T-helper 1 cell (primary cell): ENCODE measurements at places on chromosomes 3 and 15.

- DNase-seq, result no peak
These were observed 409.0 kb downstream of the VPS13C start for GRCh38 chr15:61651267-61651666.

DNA sequence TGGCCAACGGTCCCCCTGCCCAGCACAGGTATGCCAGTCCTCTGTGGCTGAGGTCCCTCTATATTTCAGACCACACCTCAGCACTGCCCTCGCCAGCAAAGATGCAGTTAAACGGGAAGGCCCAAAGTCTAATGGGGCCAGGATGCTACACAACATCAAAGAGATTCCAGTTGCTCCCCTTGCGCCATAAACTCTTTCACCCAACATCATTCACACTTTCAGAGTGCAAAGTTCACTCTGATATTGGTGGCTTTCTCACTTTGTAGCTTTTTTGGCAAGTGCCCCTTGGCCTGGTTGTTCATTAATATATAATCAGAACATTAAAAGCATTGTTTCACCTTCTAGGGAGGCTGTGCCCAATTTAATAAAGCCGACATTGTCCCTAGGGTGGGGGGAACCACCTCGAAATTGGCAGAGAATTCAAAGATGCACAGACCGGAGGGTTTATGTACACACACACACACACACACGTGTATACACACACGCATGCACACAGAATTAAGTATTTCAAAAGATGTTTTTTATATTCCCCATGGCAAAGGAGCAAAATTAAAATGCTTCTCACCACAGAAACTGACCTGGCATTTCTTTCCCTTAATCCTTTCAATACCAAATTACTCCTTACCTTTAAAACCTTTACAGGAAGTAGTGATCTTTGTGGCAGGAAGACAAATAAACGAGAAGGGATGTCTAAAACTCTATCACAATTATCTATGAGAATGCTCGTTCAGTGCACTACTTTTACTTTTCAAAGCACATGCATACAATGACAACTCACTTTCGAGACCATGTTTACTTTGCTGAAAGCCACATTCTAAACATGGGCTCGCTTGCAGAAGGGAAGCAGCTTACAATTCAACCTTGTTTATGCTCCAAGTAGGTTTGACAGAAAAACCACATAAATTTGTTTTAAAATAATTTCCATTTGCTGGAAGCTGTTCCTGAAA is 19.5 kb downstream of the LRIG1 start:
- DNase-seq, result no peak

GRCh38 chr3:119579366-119580066 is at the start of gene ADPRH:
Gene ADPRH, plus strand, starts transcription at chr3:119579492. Its CDS starts 2,678 bp downstream, at chr3:119582170.
- DNase-seq, result peak; percentile 18

DNA sequence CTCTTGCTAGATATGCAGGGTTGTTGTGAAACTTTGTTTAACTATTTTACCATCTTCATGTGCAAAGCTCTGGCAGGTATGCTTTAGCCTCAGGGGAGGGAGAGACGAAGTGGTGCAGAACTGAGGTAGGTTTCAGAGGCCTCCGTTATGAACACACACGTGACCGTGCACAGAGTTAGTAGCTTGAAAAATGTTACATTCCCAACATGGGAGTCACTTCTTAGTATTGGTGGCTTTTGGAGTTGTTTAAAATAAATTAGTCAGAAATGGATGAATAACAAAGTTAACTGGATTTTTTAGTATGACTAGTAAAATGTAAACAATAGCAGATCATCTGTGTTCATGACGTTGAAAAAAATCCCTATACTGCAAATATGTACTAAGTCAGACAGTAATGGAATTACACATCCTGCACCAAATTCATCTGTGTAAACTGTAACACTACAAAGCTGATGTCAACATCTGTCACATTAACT is 279.6 kb downstream of the KLF13 start:
- DNase-seq, result no peak

DNA sequence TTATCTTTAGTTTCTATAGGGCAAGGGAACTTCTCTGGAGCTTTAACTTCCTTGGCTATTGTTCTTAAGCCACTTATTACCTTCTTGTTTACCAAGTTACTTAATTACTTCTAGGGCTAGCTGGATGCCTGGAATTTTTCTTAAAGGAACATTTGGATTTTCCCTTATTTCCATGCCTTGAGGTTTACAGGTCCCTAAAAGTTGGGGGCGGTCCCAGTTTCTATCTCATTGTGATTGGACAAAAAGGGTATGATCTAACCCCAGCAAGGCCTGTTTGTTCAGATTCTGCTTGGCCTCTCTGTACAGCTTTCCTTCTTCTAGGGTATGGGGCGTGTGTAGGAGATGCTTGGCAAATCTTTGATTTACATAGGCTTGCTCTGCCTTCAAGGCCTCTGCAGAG is 17.4 kb downstream of the PDHB start:
- DNase-seq, result no peak

DNA sequence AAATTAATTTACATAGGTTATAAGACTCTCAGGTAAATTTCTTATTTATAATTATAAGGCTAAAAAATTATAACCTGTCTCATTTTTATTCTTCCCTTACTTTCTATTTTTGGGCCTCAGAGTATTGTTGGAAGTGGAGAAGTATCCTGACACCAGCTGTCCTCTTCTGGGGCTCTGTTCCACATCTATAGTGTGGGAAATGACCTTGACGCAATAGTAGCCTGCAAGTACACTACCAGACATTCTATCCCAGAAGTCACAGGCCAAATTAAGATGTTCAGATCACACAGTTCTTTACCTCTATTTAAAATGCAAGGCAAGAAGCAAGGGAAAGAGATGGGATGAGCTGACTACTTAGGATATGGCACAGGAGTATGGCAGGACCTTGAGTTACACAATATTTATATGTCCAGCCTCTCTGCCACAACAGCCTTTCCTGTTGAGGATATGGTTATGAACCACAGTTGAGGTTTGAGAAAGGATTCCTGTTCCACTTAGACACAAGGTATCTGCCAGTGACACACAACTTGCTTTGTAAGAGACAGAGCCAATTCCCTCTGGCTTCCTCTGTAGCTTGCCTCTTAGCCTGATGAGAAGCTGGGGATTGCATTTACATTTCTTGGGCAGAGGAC is 158.0 kb upstream of the IL12A start:
- no peak for DNase-seq

DNA sequence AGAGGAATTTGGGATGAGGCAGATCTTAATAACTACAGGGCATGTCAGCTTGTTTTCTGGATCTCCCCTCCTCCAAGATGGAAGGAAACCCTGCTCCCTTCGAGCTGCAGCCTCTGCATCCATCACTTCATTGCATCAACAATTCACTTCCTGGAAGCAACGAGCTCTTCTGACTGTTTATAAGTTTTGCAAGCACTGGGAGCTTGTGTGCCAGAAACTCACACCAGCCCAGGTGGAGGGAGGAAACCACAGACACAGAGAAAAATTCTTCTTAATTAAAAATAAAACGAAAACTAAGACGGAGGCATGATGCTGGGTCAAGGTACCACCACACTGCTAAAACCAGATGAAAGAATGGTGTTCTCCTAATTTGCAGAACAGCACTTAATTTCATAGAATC is 10.6 kb downstream of the LRIG1 start:
- DNase-seq, result peak; percentile 79

GRCh38 chr3:29339016-29339833 is 58.4 kb downstream of the RBMS3 start:
- no peak for DNase-seq

DNA sequence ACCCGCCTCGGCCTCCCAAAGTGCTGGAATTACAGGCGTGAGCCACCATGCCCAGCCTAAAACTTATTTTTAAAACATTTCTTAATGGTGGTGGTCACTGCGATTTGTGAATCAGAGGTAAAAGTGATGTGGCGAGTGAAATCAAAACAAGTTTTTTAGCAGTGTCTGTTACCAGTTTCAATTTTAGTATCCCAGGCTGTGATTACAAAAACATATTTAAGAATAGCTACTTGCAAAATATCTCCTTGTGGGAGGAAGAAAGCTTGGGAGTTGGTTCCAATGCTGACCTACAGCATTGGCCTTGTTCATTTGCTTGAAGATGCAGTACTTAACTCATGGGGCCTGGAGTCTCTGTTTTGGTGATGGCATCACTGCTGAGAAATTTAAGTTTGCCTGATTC is 4.5 kb downstream of the RAB7A start:
- no peak for DNase-seq

- no peak for DNase-seq
These were observed 72.1 kb downstream of the RFTN1 start for GRCh38 chr3:16441371-16441875.

DNA sequence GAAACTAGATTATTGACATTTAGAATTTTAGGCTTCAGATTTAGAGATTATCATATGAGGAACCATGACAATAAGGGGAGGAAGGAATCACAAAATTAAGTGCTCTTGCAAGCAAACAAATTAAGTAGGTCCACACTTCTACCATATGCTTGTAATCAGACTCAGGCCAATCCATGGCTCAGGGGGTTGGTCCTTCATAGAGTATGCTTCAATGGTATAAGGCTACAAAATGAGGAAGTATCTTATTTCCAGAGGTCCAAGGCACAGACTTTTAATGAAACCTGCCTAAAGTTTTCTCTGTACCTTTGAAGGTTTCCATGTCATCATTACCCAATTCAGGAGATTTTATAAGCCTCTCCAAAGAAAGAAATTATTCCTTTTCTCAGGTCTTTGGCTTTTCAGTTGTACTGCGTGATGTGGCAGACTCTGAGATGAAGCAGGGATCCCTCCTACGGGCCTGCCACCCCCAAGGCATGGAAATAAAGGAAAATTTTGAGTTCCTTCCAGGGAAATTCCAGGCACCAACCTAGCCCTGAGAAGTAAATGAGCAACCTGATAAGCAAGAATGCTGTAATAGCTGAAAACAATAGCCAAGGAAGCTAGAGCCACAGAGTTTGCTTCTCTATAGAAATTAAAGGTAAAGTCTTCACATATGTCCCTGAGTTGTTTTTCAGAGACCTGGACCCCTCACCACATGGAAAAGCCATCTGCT is 36.3 kb downstream of the SERPINI2 start:
- DNase-seq, result no peak

- no peak for DNase-seq
These were observed 716.6 kb downstream of the GRM7 start for GRCh38 chr3:7577513-7577912.

DNA sequence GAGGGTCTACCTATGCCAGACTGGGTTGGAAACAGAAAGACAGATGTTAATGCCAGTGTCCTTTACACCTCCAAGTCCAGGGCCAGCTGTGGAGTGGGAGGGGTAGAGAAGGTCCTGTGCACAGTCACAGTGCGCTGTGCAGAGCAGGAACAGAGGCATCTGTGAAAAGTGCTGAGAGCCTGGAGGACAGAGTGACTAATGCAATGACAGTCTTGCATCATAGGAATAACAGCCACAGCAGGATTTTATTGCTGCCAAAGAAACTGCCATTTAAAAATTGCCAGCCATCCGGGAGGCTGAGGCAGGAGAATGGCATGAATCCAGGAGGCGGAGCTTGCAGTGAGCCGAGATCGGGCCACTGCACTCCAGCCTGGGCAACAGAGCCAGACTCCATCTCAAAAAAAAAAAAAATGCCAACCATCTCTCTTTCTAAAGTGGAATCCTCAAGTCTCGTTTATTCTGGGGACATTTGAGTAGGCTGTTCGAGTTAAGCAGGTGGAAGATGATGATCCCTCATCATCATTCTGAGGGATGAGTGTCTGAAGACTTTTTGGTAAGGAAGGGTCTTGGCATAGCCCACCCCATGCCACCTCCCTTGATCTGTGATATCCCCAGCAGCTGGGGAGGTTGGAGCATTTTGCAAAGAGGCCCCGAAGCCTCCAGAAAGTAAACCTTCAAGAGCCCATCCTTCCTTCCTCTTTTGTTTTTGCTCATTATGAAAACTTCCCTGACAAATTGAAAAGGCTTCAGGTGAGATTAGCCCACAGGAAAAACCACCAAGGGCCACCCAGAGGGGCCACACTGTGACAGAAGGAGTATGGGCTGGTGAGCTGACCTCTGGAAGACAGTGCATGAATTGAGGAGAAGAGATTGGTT is 7.7 kb downstream of the CCR2 start:
- no peak for DNase-seq

- no peak for DNase-seq
These were observed 58.3 kb downstream of the GPR171 start for GRCh38 chr3:151144760-151145159.

- no peak for DNase-seq
These were observed 233.2 kb downstream of the FGF12 start for GRCh38 chr3:192494174-192494573.
